ENCODE measurements at places on chromosomes 7 and 10.

DNA sequence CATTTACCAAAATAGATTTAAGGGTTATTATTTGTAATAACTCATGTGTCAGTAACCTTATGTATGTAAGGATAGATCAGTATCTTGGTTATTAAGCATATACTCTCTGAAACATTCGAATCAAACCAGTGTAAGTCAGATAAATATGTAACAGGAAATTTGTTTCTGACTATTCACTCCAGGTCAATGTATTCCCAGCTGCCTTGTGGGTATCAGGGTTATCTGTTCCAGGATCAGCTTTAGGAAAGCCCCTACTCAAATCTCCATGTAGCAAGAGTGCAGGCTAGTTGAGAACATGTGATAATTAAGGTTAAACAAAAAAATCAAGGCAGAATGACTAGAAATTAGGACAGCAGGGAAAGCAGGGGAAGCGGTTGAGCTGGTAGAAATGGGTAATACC is 201.7 kb downstream of the AUTS2 start:
- no peak for DNase-seq

- no peak for DNase-seq
Observed at GRCh38 chr7:41063116-41063515, 639.8 kb downstream of the INHBA start.

GRCh38 chr10:3897156-3897555 is 112.1 kb upstream of the KLF6 start:
- no peak for DNase-seq

DNA sequence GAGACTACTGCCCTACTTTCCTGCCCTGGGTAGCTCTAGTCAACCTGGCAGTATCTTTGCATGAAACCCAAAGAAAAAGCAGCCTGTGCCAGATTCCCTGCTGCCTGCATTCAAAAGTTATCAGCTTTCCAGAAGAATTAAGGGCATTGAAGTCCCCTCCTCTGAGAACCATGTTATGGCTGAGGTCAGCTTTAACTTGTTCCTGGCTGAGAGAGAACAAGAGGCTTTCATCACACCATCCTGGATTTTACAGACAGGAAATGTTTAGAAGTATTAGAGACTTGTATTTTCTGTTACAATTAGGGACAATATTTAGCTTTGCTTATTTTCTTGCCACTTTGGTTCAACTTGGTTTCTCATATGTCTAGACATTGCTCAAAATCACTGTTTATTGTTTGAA is 238.8 kb downstream of the ARL4A start:
- no peak for DNase-seq

DNA sequence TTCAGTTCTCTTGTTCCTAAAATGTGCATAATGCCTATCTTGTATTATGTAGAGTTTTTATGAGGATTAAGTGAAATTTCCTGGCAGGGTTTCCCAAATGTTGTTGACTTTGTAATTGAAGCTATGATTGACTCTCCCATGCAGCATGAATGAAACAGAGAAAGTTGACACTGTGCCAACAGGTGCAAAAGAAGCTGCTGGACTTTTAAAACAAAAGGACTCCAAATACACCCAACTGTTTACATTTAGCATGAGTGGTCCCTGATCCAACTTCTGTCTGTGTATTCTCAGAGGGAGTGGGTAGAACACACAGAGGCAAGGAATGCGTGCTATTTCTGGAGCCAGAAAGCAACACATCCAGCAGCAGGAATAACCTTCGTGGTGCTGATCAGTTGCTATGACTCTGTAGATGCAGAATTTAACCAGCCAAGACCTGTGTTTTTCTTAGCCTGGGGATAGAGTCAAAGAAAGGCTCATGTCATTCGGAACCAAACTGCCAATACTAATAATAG is 14.4 kb upstream of the RBM20 start:
- DNase-seq = no peak

GRCh38 chr10:106942035-106942662 is 222.4 kb downstream of the SORCS1 start:
- DNase-seq = no peak

GRCh38 chr7:39341083-39341482 is 225.1 kb upstream of the YAE1 start:
- DNase-seq = no peak

GRCh38 chr10:124696446-124697392 is 47.5 kb downstream of the FAM53B start:
- no peak for DNase-seq

DNA sequence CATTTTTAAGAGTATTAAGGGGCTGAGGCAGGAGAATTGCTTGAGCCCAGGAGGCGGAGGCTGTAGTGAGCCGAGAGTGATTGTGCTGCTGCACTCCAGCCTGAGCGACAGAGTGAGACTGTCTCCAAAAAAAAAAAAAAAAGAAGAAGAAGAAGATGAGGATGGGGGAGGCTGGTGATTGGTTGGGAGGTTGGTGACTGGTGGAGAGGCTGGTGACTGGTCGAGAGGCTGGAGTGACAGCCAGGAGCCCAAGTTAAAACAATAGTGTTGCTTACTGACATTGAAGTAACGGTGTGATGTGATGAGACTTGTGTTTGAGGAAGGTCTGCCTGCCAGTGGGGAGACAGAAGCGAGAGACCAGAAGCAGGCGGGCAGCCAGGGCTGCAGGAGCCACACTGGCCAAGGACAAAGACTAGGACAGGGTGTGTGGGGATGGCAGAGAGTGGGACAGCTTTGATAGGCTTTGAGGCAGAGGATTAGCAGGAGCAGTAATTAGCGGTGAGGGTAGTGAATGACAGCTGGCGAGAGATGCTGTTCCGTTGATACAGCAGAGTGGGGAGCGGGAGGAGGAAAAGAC is 4.9 kb downstream of the SRRT start:
- no peak for DNase-seq

DNA sequence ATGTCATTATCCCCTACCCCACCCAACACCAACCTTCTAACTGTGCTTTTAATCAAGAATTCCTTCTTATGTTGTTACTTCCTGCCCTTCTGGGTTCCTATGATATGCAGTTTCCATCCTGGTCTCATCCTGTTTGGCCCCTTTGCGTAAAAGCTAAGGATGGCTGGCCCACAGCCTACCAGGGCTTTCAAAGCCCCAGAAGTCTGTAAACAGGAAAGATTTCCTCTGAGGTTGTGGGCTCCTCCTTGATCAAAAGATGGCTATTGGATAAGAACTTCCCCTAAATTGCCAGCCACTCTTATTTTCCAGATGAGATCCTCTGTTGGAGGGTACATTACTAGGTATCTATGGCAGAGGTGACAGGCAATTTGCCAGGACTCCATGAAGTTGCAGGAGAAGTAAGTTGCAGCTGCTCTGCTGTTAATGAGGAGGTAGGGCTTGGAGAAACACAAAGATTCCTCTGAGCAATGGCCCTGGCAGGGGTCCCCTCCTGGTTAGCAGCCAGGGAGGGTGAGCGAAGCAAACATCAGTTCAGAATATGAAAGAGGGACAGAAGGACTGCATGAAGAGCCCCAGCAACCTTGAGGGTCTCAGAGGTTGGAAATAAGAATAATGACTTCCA is 32.1 kb downstream of the NRP1 start:
- no peak for DNase-seq

DNA sequence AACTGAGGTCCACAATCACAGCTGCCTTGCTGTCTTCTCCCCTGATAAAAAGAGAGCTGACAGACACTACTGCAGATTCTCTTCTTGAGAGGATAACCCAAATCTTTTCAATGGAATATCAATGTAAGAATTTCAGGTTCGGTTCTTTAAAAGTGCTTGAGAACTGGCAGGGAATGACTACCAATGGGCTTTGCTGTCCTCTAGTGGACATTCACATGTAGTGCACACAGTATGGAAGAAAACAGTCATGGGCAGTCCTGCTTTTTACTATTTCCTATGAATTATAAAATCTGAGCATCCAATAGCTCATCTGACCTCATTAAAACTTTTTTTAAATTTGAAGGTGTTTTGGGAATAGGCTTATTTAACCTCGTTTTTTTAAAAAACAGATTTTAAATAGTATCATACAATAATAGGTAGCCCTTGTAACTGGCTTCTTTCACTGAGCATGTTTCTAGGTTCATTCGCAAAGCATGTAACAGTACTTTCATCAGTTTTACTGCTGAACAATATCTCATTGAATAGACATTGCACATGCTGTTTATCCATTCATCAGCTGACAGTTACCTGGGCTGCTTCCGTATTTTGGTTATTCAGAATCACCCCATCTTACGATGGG is 18.3 kb downstream of the FZD9 start:
- DNase-seq = no peak

DNA sequence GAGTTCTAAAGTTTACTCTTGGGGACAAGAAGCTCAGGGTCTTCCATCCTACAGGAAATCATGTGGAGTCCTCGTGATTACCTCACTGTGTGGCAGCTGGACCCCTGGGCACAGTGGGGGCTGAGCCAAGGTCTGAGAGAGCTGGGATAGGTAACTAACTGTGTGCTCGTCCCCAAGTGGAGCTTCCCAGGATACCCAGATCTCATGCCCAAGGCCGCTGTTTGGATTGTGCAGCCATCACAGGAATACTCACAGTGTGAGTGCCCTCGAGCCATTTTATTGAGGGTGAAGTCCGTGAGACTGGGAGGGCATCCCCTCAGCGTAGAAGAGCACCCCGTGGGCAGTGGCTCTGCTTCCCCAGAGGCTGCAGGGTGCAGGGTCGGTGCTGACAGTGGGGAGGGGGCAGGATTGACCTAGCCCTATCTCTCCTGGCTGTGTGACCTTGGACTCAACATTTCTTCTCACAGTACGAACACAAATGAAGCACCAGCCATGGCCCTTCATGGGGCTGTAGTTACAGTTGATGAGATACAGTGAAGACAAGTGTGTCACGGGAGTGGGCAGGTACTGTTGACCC is 69.6 kb upstream of the LEP start:
- no peak for DNase-seq

DNA sequence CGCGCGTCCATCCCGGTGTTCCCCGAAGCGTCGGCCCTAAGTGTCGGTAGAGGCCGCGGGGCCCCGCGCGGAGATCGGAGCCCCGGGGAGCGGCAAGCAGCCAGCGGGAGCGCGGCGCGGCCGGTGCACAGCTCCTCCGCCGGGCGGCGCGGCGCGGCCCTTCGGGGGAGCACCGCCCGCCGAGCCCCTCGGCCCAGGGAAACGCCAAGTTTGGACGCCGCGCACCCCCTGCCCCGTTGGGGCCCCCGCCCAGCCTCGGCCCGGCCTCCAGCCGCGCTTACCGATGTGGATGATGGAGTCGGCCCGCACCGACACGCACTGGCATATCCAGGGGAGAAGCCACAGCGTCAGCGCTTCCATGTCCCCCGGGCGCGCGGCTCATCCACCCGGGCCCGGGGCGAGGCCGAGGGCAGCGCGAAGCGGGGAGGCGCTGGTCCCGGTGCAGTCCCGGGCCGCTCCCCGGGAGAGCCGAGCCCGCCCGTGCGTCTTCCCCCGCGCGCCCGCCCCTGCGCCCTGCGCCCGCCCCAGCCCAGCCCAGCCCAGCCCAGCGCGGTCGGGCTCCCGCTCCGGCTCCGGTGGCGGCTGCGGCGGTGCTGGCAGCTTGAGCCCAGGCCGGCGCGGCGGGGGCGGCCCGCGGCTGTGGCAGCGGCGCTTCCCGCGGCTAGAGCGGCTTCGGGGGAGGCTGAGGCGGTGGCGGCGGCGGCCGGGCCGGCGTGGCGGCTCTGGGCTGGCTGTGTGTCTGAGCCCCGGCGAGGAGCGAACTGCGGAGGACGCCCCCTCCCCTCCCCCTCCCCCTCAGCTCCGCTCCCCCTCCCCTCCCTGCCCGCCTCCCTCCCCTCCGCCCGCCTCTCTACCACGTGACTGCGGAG is at the start of gene GRID1:
GRID1 (minus strand) TSS at position 763 of the 869 bp plus-strand sequence.
- no peak for DNase-seq

DNA sequence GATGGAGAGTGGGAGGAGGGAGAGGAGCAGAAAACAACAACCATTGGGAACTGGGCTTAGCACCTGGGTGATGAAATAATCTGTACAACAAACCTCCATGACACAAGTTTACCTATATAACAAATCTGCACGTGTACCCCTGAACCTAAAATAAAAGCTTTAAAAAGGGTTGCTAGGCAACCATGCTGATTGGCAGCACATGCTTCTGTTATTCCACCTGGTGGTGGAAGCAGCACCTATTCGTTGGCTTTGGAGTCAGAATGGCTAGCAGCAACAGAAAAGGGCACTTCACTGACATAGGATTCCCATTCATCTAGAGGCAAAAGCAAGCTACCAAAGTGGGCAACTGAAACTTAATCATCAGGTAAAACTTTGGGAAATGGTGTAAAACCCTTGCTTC is 57.1 kb downstream of the RELN start:
- DNase-seq = no peak

DNA sequence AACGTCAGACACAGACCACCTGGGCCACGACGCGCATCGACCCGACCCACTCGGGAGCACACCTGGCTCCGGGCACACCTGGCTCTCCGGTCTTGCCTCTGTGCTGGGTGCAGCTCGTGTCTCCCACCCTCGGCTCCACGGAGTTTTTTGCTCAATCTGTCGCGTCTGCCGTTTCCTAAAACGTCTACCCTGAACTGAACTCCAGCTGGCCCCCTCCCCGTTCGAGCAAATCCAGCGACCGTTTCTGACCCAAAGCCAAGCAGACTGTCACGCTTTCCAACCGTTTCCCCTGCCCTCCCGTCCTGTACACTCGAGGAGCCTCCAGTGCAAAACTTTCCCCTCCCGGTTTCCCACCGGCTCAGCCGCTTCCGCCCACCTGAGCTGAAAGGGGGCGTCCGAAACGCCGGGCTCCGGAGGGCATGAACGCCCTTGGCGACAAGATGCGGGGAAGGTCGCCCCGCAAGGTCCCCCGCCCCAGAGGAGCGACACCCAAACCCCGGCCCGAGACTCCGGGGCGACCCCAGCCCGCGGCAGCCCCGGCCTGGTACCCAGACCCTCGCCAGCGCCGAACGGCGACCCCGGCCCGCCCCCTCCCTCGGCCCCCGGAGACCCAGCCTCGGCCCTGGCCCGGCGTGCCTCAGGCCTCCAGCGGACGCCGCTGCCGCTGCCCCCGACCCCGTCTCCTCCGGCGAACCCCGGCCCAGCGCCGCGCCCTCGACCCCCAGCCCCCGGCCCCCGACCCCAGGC is 557 bp downstream of the CYTH3 start:
- DNase-seq = no peak

GRCh38 chr10:30701451-30702173 is 72.1 kb upstream of the LYZL2 start:
- peak; percentile 66 for DNase-seq

DNA sequence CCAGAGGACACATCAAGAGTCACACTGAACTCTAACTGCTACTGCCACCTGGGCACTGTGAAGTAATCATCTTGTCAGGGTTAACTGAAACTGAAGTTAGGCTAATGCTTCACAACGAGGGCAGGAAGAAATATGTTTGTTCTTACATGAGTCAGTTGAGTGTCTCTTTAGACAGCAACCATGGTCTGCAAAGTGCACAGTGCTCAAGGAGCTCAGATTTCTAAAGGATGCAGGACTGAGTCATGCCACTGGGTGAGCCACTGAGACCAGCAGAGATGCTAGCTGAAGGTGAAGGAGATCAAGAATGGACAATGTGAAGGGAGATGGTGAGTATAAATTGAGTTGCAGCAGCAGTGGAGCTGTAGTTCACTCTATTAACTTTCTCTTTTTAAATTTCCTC is 76.0 kb upstream of the CTTNBP2 start:
- no peak for DNase-seq

DNA sequence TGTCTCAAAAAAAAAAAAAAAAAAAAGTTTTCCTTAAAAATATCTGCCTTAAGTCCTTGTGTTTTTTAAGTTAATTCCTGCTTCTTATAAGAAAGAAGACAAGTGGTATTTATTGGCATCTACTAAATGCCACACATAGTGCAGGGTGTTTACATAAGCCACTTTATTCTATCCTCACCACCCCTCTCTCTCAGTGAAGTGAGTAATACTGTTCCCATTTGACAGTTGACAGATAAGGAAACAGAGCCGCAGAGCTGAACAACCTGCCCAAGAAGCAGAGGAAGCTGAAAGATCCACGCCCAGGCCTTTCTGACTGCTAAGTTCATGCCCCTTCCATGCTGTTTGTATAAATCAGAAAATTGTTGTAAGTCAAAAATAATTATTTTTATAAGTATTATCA is 54.1 kb downstream of the ABLIM1 start:
- DNase-seq = no peak

Measured in T-helper 22 cell (primary cell).